Right lobe of liver (tissue), 6 donors: ENCODE measurements at places on chromosomes 2 and 18. TPM values are rescaled to one million over a fixed set of nuclear protein-coding genes. Genes with fewer than 3 reads are reported as not detected.

GRCh38 chr2:37867166-37867565, 57.9 kb upstream of the RMDN2 start:
- no peak for DNase-seq
- H3K27ac ChIP-seq = no peak overlapping the region
- no peaks in the 10 kb centered on the region for H3K4me1 ChIP-seq

DNA sequence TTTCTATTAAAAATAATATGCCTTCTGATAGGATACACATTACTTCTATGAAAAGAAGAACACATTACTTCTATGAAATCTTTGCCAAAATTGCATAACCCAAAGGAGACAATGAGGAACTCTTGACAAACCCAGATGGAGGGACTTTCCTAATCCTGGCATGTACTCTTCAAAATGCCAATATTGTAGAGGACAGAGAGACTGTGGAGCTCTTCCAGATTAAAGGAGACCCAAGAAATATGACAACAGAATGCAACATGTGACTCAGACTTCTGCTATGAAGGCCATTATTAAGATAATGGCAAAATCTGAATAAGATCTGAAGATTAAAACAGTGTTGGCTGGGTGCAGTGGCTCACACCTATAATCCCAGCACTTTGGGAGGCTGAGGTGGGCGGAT, 22.2 kb downstream of the SOWAHC start:
- no peaks in the 10 kb centered on the region for H3K27me3 ChIP-seq
- H3K27ac ChIP-seq = peak overlapping the region; percentile 14
- H3K36me3 ChIP-seq = no peaks in the 10 kb centered on the region

- DNase-seq = no peak
- no peak overlapping the region for H3K27ac ChIP-seq
- no peak overlapping the region for H3K4me3 ChIP-seq
- H3K27me3 ChIP-seq = no peaks in the 10 kb centered on the region
Observed at GRCh38 chr2:196225213-196225612, 53.8 kb upstream of the STK17B start.

The EVX2 gene
- total RNA-seq = not detected

The FAM98A gene
- 23.0 TPM for total RNA-seq

The TP53I3 gene
- total RNA-seq = 5.9 TPM
